ENCODE measurements at places on chromosomes 6 and 20.

- DNase-seq = peak; percentile 70
Observed at GRCh38 chr6:150528648-150529285, 70.9 kb upstream of the PLEKHG1 start.

- no peak for DNase-seq
Observed at GRCh38 chr20:8782804-8783203, 286.1 kb upstream of the PLCB4 start.

- no peak for DNase-seq
Observed at GRCh38 chr6:134809130-134809529, 140.8 kb downstream of the ALDH8A1 start.

GRCh38 chr20:57474816-57475215 lies 50.1 kb downstream of the CTCFL start:
- no peak for DNase-seq

DNA sequence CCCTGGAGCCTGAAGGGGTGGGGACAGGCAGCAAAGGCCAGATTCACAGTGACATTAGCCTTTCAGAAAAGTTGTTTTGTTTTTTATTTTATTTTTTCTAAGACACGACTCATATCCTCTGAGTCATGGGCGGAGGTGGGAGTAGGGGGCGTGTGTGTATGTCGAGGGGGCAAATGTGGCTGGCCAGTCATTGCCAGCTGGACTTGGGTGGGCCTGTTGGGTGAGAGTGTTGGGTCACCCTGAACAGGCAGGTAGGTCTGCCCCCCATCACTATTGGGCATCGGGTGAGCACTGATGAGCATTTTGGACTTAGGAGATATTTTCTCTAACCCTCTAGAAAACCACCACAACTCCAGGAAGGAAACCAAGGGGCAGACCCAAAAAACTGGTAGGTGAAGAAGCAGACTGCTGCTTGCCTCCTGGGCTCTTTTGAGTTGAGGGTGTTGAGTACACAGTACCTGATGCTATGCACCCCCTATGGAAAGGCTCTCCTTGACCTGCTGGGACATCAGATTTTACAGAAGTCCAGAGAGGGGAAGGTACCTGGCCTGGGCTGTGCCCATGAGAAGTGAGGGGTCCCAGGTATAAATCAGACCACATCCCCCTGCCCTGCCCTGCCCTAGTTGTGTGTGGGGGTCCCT lies 5.6 kb downstream of the SMIM29 start:
- DNase-seq = no peak
